Heart left ventricle (tissue), 16 donors: ENCODE measurements at places on chromosomes 6 and 20. TPM values are rescaled to one million over a fixed set of nuclear protein-coding genes. Genes with fewer than 3 reads are reported as not detected.

The BANF2 gene
- total RNA-seq = not detected

The ZSCAN23 gene
- total RNA-seq = 1.6 TPM

The LST1 gene
- total RNA-seq = 29.6 TPM

The GABBR1 gene
- total RNA-seq = 18.1 TPM

The PBOV1 gene
- total RNA-seq = not detected

The TFAP2D gene
- not detected for total RNA-seq

The PFDN6 gene
- total RNA-seq = 62.2 TPM

The RTF2 gene
- total RNA-seq = 61.9 TPM

The MOXD1 gene
- 4.1 TPM for total RNA-seq

The CST1 gene
- total RNA-seq = not detected

The C6orf163 gene
- total RNA-seq = 1.4 TPM

The PPIL6 gene
- total RNA-seq = 3.7 TPM

The GNRH2 gene
- not detected for total RNA-seq

The SPATA25 gene
- total RNA-seq = not detected

The SLC22A16 gene
- not detected for total RNA-seq

The ENPP1 gene
- total RNA-seq = 1.2 TPM

The SOX18 gene
- 63.5 TPM for total RNA-seq

The TFAP2C gene
- 0.09 TPM for total RNA-seq

The E2F1 gene
- total RNA-seq = 1.0 TPM

The PTK6 gene
- not detected for total RNA-seq

The TFAP2B gene
- not detected for total RNA-seq

The PFDN4 gene
- total RNA-seq = 25.9 TPM

The AFG1L gene
- total RNA-seq = 13.7 TPM

The RPP21 gene
- 30.7 TPM for total RNA-seq

The CD40 gene
- total RNA-seq = 6.9 TPM
